NCI-H2171 treated with DMSO at 0.1 percent for 48 hours (cell line): ENCODE measurements at places on chromosomes 2 and 18.

DNA sequence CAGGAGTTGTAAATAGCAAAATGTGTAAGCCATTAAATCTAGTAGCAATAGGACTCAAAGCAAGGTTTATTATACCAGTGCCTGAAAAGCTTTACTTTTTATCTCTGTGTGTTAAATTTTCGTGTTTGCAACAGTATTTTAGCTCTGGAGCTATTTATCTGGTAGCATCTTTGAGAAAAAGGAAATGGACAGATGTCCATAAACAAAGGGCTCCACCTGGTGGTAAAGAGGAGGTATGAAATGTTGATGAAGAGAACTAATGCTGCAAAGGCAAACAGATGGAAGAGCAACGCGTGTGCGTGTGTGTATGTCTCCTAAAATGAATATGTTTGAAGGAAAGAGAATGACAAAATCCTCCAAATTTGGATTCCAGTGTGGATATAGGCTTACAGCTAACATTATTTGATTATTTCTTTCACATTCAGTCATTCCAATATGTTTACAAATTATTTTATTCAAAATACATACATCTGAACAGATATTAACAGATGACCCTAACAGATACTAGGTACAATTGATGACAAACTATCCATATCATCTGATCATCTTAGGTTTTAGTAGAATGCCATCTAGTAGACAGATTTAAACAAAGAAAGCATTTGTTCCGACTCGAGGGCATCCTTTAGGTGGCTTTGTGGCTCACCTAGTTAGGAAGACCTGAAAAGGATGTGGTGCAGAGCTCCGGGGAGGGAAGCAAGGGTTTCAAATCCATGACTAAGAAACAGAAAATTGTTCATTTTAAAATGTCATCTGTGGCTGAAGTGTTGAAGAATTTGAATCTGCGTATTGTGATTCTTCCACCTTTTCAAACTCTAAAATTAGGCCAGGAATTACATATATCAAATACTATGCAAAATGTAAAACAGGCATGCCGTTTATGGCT, 383.3 kb downstream of the MTX2 start:
- peak; percentile 91 for DNase-seq

DNA sequence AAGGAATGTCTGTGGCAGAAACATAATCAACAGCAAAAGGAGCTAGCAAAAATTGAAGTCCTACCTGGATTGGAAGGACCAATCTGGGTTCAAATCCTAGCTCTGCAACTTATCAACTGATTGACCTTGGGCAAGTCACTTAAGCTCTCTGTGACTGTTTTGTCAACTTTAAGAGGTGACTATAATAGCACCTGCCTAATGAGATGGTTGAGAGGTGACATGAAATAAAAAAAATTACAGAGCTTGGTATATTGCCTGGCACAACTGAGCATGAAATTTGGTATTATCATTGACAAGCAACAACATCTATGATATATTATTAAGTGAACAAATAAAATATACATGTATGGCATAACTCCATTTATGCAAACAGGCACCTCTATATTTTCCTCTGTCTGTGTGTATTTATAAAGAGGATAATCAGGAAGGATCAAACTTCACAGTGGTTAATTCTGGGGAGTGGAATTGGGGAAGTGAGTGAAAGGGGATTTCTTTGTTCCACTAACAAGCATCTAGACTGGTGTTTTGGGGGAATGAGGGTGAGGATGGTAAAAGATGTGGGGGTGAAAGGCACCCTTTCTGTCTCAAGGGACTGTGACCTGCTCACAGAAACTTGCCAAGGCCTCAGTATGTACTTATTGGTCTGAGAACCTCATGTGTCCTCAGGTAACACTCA, 132.8 kb upstream of the SERTAD2 start:
- DNase-seq: no peak

GRCh38 chr2:207619764-207620203, 5.4 kb downstream of the METTL21A start:
- no peak for DNase-seq

- no peak for DNase-seq
These were observed 148.9 kb downstream of the TCF4 start for GRCh38 chr18:55439056-55439455.

DNA sequence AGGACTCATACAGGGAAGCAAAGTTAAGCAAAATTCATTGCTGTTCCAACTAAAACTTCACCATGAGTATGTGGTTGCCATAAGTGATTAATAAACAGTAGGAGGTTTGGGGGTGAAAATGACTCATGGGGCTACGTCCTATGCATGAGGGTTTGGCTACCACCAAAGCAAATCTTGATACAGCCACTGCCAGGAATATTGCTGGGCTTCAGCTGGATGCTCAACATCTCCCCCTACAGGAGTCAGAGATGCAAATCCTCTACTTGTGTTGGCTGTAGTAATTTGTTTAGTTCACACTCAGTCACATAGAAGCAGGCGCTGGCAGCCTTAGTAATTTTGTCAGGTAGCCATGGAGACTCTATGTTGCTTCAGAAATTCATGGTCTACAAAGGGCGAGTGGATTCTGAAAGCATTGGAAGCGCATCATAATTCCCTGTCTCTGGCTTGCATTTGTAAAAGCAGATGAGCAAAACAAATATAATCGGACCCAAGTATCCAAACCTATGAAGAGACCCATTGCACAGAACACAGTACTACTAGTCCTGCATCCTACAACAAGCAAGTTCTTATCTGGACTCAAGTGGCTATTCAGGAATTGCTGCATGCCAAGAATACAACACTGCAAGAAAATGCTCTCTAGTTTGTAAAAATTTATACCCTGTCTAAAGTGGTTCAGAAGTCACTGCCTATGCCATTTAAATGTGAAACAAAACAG, 76.0 kb downstream of the CD28 start:
- peak; percentile 18 for DNase-seq

DNA sequence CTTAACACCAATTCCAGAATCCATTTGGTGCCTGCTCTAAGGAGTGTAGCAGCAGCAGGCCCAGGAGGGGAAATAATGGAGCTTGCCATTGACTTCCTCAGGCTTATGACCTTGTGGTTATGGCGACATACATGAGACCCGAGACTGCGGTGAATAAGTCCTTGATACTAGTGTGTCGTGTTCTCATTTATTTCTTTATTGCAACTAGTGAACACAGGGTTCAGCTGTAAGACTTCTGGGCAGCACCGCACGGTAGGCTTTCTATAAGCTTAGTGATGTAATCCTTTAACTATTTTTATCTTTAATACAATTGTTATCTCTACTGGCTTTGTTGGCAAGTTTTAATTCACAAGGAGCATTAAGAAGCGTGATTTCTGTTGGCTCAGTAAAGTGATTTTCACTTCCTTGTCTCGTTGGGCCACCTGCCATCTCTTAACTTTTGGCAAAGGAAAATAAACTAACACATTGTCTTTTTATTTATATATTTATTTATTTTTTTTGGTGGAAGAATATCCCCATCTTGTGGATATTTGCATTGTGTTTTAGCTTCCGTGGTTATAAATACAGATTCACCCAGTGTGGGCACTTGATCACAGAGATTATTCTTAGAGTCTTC, 139.8 kb downstream of the LTBP1 start:
- no peak for DNase-seq

- DNase-seq: no peak
These were observed 75.6 kb downstream of the KIAA2012 start for GRCh38 chr2:202148515-202149154.

GRCh38 chr2:63665846-63666475, 77.2 kb downstream of the MDH1 start:
- DNase-seq: no peak

DNA sequence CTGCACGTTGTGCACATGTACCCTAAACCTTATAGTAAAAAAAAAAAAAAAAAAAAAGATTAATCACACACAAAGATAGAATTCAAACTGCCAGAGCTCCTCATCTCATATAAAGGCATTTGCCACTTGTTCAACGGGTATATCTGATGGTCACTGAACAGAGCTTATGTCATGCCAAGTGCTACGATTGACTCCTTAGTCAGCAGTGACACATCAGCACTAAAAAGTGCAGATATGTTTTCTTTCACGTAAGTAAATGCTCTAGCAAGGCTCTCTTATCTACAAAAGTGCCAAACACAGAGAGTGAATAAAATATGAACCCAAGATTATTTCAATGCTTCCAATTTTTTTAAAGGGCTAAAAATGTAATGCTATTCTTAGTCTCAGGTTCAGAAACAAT, 1.1 kb downstream of the LMAN1 start:
- no peak for DNase-seq

DNA sequence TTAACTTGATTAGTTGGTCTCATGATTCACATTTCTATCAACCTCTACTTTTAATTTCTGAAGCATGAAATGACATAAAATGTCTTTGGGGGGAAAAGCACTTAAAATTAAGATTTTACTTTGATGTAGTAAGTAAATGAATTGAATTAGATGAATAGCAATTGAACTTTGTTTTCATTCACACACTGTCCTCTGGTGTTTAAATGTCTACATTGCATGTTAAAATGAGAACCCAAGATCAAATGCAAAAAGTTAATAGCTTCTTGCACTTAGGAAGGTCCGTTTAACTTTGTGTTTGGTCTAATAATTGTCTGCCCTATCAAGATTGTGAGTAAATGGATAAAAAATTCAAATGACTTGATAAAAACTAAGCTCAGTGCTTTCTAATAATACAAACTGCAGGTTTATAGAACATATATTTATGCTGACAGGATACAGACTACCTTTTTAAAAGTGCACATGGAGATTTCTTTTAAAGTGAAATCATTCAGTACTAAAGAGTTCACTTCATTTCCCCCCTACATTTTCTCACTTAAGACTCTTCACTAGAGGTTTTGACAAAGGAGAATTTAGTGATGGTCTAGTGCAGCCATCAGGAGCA, 156.2 kb upstream of the NABP1 start:
- DNase-seq: peak; percentile 39

- no peak for DNase-seq
These were observed 178.2 kb upstream of the ATP5MC3 start for GRCh38 chr2:175359710-175360109.

GRCh38 chr2:100513650-100514049, 43.4 kb downstream of the NMS start:
- DNase-seq: no peak

GRCh38 chr2:26615336-26615859, 25.8 kb downstream of the CIB4 start:
- no peak for DNase-seq

DNA sequence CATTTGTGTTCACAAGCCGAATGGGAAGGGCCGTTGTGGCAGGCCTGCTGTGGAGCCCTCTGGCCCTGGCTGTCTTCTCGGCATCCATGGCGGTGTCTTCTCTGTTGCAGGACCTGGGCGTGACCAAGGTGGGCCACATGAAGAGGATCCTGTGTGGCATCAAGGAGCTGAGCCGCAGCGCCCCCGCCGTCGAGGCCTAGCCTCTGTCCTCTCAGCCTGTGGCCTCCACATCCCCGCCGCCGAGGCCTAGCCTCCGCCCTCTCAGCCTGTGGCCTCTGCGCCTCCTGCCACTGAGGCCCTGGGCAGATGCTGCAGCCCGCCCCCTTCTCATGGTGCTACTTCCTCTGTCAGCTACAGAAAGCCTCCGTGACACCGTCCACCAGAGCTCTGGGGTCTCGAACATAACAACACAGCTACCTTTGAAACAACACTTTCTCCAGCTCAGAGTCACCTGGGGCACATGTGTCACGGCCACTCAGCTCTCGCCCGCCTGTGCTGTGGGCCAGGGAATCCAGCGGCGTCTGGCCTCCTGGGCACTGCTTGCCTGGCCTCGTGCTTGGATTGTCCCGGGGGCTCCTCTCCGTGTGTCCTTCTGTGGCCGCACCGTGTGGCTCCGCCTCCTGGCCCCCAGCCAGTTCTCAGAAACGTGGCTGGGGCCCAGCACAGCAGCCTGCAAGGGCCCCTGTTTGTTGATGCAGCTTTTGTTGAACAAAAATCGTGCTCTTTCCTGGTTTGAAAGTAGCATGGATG, 97.1 kb downstream of the USP40 start:
- no peak for DNase-seq

DNA sequence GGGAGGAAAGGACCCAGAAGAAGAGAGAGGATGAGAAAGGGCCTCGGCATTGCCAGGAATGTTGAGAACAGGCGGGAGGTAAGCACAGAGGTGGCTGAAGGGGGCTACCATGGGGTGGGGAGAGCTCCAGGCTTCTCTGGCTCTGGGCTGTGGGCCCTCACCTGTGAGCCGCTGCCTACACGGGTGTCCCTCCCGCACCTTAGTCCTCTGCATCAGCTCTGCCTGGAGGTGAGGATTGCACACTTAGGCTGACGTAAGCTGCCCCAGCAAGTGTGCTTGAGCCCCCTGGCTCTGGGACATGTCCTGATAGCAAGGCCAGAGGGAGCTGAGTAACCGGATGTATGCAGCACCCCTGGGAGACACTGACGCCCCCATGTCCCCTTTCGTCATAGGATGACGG, 33.9 kb downstream of the TMEM18 start:
- DNase-seq: no peak

GRCh38 chr2:202101026-202101579, 28.0 kb downstream of the KIAA2012 start:
- DNase-seq: peak; percentile 93

- no peak for DNase-seq
These were observed 2.0 kb upstream of the DSEL start for GRCh38 chr18:67518566-67518965.

- DNase-seq: no peak
These were observed 461.7 kb downstream of the STK39 start for GRCh38 chr2:167785606-167786216.

- peak; percentile 87 for DNase-seq
These were observed 24.9 kb downstream of the COPS9 start for GRCh38 chr2:240111253-240111652.

GRCh38 chr2:38551746-38552145, 51.0 kb downstream of the HNRNPLL start:
- no peak for DNase-seq

DNA sequence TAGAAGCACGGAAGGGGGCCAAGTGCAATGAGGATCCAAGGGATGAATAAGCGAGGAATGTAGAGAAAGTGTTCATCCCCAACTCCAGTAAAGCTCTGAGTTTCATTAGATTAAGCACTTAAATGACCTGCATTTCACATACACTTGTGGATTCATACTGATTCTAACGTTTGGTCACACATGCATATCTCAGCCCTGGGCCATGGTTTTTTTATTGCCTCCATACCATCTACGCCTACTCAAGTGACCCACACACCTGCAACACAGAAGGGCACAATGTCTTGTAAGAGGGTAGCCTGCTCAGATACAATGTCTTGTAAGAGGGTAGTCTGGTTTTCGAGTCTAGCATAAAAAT, 566 bp upstream of the MRPS5 start:
- DNase-seq: no peak
